ENCODE measurements at places on chromosomes 7 and 10. TPM values are rescaled to one million over a fixed set of nuclear protein-coding genes. Genes with fewer than 3 reads are reported as not detected.

Gene ASCC1
- total RNA-seq = 21.4 TPM

Gene MNX1
- total RNA-seq = 2.1 TPM

Gene TEX36
- not detected for total RNA-seq

Gene MACC1
- total RNA-seq = 33.2 TPM

Gene ZNF488
- 2.1 TPM for total RNA-seq

Gene HOXA7
- total RNA-seq = 27.9 TPM

Gene ADRB1
- total RNA-seq = 0.22 TPM

Gene SH3PXD2A
- 5.8 TPM for total RNA-seq

Gene ZNF853
- 5.6 TPM for total RNA-seq

GRCh38 chr10:21514129-21514817 lies 11.2 kb downstream of the SKIDA1 start:
- DNase-seq = no peak

GRCh38 chr10:43137717-43138020 lies 576 bp upstream of the CSGALNACT2 start:
- no peak for DNase-seq

DNA sequence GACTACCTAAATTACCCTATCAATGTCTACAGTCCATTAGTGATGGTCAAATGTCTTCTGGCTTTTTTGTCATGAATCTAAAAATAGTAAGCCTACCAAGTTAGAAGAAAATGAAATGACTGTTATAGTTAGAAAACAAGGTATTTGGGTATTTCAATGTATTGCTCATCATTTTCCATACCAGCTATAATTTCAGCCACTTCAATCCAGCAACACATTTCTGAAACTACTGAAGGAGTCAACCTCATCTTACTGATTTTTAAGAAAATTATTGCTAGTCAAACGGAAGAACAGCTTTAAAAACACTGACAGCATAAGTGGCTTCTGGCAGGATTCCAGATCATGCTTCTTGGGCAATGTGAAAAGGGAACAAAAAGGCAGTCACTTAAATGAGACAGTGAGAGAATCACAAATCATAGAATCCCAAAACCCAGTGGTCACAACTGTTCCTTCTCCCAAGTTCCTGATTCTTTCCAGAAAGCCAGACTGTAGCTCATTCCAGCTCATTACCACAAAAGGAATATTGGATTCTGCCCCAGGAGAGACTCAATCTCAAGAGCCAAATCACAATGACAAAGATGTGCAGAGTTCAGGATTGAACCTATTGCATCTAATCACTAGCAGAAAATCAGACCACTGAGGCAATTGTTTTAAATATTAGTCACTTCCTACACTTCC lies 61.2 kb upstream of the LRRN3 start:
- no peak for DNase-seq

- DNase-seq = no peak
Observed at GRCh38 chr7:150778738-150779301, 21.3 kb downstream of the TMEM176B start.

DNA sequence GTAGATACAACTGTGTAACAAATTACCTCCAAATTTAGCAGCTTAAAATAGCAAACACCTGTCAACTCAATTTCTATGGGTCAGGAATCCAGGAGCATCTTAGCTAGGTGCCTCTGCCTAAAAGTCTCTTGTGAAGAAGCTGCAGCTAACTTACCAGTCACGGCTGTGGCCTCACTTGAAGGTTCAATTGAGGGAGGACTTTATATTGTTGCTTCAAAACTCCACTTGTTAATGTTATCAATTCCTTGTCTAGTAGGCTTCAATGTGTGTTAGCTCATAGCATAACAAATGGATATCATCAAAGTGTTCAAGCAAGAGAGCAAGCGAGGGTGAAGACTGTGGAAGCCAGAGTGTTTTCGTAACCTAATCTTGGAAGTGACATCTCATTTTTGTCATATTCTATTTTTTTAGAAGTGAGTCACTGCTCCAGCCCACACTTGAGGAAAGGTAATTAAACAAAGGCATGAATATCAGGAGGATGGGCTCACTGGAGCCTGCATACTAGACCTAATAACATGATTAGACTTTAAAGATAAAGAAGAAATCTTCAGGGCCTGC lies 172.9 kb downstream of the SPAG6 start:
- DNase-seq = no peak

DNA sequence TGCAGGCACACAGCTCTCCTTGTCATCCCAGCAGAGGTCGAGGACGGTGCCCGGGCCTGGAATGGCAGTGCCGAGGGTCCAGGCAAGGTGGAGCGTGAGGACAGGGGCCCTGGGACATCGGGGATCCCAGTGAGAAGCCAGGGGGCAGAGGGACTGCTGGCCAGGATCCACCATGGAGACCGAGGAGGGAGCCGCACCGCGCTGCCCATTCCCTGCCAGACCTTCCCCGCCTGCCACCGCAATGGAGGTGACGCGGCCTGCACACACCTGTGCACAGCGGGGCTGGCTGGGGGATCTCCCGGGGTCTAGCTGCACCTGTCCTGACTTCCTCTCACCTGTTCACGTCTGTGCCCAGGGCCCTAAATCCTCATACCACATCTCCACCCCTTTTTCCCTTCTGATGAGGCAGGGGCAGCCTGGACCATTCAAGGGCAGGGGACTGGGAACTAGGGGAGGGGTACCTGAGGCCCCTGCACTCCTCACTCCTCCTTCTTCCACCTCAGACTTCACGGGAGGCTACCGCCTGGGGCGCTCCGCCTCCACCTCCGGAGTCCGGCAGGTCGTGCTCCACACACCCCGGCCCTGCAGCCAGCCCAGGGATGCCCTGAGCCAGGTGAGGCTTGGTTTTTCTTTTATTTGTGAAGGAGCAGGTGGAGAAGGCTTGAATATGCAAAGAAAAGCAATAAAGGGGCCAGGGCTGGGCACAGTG lies 6.9 kb downstream of the NYAP1 start:
- no peak for DNase-seq

GRCh38 chr10:14757986-14758385 lies 16.7 kb downstream of the FAM107B start:
- DNase-seq = no peak

DNA sequence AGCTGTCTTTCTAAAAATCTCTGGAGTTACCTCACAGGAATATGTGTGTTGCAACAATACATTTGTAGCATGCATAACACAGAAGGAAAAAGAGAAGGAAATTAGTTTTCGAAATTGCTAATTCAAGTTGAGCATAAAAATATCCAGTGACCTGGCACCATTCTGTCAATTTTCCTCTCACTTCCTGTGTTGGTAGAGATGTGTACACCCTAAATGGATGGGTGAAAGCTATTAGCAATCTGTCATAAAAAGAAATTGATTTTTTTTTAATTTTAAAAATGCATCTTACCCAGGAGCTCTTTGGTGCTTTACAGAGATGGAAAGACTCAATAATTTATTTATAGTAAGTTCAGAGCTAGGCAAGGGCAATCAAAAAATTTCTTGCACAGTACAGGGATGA lies 333.3 kb upstream of the TMEM229A start:
- DNase-seq = no peak

DNA sequence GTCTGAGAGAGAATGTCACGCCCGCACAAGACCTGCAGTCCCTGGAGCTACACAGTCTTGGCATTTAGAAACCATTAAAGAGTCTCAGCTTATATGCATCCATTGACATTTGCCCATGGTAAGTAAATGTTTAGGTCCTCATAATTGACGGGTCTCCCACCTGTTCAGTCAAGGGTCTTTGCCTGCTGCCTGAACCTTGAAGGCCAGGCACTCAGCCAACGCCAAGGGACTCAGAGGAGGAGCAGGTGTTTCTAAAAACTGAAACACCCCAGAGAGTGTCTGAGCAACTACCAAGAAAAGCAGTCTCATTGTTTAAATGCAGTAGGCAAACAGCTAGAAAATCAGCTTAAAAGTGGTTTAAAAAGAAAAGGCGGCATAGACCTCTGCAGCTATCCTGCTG lies 264.7 kb upstream of the AKR1E2 start:
- DNase-seq = no peak

GRCh38 chr10:114310346-114310745 lies 71.3 kb downstream of the VWA2 start:
- no peak for DNase-seq

GRCh38 chr7:125847692-125848091 lies 918.1 kb upstream of the POT1 start:
- no peak for DNase-seq

DNA sequence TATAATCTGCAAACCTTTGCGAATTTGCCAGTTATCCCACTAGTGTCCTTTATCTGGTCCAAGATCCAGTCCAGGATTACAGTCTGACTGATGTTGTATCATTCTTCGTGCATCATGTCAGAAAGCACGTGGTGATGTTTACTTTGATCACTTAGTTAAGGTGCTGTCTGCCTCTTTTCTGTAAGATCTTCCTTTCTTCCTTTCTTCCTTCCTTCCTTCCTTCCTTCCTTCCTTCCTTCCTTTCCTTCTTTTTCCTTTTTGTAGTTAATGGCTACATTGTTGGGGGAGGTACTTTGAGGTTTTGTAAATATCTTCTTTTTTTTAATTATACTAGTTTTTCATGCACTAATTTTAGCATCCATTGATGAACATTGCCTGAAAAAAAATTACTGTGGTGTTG lies 80.3 kb downstream of the LCOR start:
- DNase-seq = no peak

DNA sequence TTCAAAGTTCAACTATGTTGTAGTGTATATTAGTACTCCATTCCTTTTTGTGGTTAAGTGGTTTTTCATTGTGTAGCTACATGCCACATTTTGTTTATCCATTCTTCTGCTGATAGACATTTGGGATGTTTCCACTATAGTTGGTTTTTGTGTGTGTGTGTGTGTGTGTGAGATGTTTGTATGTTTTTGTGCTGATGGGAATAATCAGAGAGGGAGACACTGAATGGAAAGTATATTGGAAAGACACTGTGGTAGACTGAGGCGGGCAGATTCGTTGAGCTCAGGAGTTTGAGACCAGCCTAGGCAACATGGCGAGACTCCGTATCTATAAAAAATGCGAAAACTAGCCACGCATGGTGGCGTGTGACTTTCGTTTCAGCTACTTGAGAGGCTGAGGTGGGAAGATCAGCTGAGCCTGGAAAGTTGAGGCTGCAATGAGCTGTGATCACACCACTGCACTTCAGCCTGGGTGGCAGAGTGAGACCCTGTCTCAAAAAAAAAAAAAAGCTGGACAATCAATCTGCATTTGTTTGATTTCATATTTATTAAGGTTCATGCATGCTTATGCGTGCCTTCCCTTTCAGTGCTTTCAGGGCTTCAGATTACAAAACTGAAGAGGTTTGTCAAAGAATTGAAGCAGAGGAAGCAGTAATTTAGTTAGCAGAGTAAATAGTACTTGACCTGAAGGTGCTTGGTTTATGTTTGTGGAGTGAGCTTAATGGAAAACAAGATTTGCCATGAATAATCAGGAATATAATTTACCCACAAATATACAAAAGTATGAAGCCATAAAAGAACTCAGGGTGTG lies 14.7 kb downstream of the SEC24C start:
- no peak for DNase-seq

- no peak for DNase-seq
Observed at GRCh38 chr7:68671046-68671445, 927.2 kb upstream of the AUTS2 start.

- DNase-seq = no peak
Observed at GRCh38 chr10:80730522-80730921, 192.8 kb downstream of the SH2D4B start.

GRCh38 chr7:111953611-111954010 lies 252.6 kb downstream of the DOCK4 start:
- DNase-seq = peak; percentile 23

GRCh38 chr7:98996150-98996552 lies 117.8 kb downstream of the TRRAP start:
- no peak for DNase-seq

- DNase-seq = no peak
Observed at GRCh38 chr7:69018200-69018599, 580.1 kb upstream of the AUTS2 start.

GRCh38 chr7:71145906-71146901 lies 14.3 kb downstream of the GALNT17 start:
- no peak for DNase-seq

GRCh38 chr10:369221-369683 lies 234.0 kb downstream of the ZMYND11 start:
- no peak for DNase-seq

DNA sequence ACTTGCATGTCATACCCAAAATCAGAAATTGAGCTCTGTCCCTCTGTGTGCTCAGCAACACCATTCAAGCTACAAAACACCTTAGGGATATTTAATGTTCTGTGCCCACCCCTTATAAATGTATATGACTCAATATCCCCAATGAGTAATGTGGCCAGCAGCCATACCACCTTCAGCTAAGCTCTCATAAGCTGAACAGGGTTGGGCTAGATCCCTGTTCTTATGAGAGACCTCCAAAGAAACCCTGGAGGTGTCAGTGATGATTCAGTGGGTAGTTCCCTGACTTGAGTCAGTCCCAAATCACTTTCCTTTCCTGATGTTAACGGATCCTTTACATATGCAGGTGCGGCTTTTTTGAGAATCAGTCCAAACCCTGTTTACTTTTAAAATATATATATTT lies 253.8 kb downstream of the CREB5 start:
- DNase-seq = no peak

DNA sequence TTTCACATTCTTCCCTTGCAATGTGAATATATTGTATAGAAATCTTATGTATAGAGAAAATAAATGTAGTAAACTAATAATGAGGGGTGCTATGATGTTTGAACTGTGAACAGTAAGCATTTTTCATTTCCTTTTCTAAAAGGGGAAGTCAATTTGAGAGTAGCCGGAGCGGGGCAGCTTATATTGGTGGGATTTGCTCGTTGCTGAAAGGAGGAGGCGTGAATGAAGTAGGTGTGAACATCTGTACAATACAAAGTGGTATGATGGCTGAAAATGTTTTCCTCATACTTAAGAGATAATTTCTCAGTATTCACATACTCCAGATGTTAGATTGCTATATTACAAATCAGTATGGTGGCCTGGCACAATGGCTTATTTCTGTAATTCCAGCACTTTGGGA lies 87.1 kb downstream of the SRI start:
- DNase-seq = no peak

- no peak for DNase-seq
Observed at GRCh38 chr10:121291823-121292222, 306.4 kb downstream of the FGFR2 start.

DNA sequence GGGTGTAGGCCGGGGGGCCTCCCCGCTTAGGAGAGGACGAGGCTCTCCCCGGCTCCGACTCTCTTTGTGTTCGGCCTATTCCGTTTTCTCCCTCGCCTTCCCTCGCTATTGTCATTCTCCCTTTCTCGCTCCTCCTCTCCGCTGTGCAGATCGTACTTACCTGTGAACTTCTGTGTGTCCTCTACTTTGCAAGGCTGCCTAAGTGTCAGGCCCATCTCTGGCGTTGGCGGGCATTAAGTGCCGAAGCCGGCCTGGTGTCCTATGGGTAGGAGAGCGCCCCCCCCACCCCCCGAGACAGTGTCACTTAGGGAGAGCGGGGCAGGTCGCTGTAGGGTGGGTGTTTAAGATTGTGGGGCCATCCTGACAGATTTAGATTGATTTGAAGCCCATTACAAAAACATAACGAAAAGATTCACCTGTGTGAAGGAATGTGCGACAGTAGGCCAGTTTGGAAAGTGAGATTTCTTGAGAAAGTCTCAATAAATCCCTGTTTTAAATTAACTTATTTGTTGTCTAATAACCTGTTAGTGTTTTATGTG lies 579 bp downstream of the RBM33 start:
- DNase-seq = no peak

GRCh38 chr10:86665868-86666267 lies 2.4 kb upstream of the LDB3 start:
- no peak for DNase-seq

Measured in epithelial cell of proximal tubule (primary cell).